ENCODE measurements at places on chromosomes 5 and 9.

- peak; percentile 68 for DNase-seq
These were observed 25.5 kb upstream of the TIFAB start for GRCh38 chr5:135477613-135478066.

DNA sequence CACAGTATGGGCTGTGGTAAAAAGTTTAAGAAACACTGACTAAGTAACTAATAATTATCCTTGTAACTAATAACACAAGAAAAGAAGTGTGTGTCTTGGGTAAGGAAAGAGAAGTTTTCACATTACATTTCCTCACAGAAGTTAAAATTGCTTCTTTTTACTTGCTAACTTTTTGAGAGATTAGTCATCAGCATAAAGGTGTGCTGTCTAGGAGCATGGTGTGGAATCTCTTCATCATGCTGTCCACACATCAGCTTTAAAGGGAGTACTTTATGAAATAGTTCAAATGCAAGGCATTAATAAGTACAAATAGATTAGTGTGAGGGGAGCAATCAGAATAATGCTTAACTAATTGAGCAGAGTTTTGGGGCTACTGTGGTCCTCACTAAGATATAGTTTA is 29.8 kb downstream of the WDR36 start:
- DNase-seq = no peak

- no peak for DNase-seq
These were observed 291.2 kb downstream of the ARHGAP26 start for GRCh38 chr5:143061161-143061945.

DNA sequence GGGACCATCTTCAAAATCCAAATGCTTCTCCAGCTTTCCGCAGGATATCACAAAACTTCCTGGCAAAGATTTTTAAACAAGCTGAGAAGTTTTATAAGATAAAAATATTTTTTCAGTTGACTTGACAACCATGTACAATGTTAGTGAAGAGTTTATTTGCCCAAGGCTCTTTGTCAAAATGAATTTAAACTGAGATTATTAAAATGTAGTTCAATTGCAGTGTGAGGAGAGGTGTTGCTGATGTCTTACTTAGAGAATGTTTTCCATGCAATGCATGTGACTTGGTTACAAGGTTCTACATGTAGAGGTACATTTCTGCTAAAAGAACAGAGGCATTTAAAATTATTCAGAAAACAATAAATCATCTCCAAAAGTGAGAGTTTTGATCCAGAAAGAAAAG is 131.4 kb upstream of the MINAR2 start:
- no peak for DNase-seq

GRCh38 chr5:9439531-9440292 is 106.2 kb downstream of the SEMA5A start:
- no peak for DNase-seq

- DNase-seq = no peak
These were observed 171.3 kb upstream of the GAS1 start for GRCh38 chr9:87118594-87118993.

- no peak for DNase-seq
These were observed 71.5 kb downstream of the FBN2 start for GRCh38 chr5:128466554-128466953.

- DNase-seq = no peak
These were observed 1.6 kb downstream of the TPRN start for GRCh38 chr9:137198902-137199283.

- peak; percentile 46 for DNase-seq
These were observed 9.2 kb downstream of the DCANP1 start for GRCh38 chr5:135437796-135438560.

- DNase-seq = no peak
These were observed 194.3 kb downstream of the MSX2 start for GRCh38 chr5:174918655-174919054.

GRCh38 chr5:145347026-145347616 is 488.0 kb downstream of the PRELID2 start:
- no peak for DNase-seq

DNA sequence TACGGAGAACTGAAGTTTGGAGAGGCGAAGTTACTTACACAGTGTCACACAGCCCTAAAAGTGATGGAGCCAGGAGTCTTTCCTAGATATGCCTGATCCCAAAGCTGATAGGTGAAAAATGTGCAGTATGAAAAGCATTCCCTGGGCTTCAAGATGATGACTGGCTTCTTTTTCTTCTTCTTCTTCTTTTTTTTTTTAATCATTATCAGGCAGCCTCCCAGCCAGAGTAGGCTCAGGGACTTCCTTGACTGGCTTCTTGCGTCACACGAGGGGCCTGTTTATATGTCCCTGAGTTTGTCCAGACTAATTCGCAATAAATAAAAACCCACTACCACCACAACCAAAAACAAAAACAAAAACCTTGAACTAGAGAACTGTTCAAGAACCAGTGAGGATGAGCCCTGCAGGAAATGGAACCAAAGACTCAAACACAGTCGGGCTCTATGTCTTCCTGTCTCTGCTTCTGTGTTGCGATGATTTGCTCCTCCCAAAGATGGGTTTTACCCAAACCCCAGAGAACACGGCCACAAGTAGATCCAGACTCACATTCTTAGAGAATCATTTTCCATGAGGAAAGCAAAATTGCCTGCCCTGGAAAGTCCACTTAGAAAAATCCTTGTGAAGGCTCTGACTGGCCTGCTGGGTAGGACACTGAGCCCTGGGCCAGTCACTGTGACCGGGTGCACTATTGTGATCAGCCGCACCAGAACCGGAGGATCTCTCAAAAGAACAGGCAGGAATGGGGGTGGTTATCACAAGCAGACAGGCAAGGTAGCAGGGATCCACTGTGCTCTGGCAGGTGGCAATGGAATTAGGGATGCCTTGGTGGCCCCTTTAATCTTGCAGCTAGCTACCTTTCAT is 38.0 kb upstream of the ADAM19 start:
- DNase-seq = no peak

GRCh38 chr9:129836311-129837007 is 1.2 kb downstream of the USP20 start:
- no peak for DNase-seq

DNA sequence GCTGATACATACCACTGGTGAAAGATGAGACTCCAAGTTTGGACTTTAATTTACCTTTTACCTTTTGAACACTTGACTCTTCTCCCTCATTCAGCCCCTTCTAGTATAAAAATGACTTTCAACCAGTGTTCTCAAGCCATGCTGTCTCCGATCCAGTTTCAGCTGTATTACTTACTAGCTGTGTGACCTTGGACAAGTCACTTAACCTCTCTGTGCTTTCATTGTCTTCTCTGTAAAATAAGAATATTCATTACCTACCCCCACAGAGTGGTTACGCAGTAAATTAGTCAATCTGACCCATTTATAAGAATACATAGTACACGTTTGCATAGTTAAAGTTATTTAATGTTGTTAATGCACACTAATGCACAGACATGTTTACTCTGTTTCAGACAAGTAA is 12.6 kb upstream of the CEMIP2 start:
- no peak for DNase-seq

GRCh38 chr9:89951675-89952074 is 346.9 kb downstream of the GADD45G start:
- DNase-seq = no peak

GRCh38 chr9:93127395-93127911 is 6.6 kb downstream of the NINJ1 start:
- DNase-seq = no peak

DNA sequence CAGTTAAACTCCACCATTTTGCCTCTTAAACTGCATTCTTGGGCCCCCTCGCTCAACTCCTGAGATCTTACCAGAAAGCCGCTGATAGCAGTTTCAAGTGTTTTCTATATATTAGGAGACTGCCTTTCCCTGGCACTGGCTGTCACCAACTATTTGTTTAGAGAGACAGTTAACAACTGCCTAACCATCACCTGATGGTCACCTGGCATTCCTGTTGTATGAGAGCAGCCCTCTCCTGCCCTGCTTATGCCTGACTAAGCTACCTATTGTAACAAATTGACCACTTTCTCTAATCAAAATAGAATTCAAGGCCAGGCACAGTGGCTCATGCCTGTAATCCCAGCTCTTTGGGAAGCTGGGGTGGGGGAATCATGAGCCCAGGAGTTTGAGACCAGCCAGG is 28.0 kb upstream of the SIL1 start:
- DNase-seq = no peak

- no peak for DNase-seq
These were observed 16.7 kb downstream of the COL15A1 start for GRCh38 chr9:98960409-98960808.

DNA sequence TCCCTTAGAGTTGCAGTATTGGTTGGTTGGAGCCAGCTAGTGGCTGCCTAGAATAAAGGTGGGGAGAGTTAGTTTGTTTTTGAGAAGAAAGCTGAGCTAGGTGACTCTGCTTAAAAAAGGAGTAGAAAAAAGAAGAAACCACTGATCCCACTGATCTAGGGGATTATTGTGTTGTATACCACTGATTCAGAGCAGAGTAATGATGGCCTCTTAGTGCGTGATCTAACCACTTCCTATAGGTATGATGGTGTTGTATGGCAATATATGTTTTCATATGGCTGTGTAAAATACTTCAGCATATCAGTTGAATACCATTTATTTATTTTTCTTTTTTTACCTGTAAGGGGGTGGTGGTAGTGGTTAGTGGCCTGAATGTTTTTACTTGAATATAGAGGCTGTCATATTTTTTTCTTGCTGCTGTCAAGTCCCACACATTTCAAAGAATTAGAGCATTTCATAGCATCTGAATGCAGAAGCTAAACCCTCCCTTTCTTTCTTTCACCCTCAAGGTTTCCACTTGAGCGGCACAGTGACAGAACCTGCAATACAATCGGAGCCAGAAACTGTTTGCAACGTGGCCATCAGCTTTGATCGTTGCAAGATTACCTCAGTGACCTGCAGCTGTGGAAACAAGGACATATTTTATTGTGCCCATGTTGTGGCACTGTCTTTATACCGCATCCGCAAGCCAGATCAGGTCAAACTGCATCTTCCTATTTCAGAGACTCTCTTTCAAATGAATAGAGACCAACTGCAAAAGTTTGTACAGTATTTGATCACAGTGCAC is 140.3 kb downstream of the ZSWIM6 start:
- no peak for DNase-seq

DNA sequence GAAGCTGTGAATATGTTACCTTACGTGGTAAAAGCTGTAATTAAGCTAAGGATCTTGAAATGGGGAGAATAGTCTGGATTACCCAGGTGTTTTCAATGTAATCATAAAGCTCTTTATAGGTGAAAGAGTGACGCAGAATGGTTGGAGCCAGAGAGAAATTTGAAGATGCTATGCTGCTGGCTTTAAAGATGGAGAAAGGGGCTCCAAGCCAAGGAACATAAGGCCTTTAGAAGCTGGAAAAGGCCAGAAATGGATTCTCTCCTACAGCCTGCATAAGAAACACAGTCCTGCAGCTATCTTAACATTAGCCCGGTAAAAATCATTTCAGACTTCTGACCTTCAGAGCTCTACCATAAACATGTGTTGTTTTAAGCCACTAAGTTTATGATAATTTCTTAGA is 243.3 kb upstream of the VLDLR start:
- no peak for DNase-seq

- no peak for DNase-seq
These were observed 559 bp downstream of the ROR2 start for GRCh38 chr9:91949392-91949945.

GRCh38 chr9:120723565-120723964 is 9.3 kb upstream of the MEGF9 start:
- no peak for DNase-seq

DNA sequence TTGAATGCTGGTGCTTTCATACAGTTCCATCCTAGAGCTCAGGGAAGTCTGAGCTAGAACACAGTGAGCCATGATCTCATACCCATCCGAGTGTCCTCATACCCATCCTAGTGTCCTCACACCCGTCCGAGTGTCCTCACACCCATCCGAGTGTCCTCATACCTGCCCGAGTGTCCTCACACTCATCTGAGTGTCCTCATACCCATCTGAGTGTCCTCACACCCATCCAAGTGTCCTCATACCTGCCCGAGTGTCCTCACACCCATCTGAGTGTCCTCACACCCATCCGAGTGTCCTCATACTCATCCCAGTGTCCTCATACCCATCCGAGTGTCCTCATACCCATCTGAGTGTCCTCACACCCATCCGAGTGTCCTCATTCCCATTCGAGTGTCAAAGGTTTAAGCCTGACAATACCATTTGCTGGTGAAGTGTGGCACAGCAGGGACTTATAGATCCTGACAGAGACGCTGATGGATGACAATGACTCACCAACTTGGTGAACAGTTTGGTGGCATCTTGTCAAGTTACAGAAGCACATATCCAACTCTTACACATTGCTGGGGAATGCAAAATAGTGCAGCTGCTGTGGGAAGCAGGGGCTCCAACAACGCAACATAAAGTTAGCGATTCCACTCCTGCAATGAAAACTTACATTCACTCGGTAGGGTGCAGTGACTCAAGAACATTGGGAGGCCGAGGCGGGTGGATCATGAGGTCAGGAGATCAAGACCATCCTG is 77.0 kb upstream of the COL5A1 start:
- DNase-seq = no peak

DNA sequence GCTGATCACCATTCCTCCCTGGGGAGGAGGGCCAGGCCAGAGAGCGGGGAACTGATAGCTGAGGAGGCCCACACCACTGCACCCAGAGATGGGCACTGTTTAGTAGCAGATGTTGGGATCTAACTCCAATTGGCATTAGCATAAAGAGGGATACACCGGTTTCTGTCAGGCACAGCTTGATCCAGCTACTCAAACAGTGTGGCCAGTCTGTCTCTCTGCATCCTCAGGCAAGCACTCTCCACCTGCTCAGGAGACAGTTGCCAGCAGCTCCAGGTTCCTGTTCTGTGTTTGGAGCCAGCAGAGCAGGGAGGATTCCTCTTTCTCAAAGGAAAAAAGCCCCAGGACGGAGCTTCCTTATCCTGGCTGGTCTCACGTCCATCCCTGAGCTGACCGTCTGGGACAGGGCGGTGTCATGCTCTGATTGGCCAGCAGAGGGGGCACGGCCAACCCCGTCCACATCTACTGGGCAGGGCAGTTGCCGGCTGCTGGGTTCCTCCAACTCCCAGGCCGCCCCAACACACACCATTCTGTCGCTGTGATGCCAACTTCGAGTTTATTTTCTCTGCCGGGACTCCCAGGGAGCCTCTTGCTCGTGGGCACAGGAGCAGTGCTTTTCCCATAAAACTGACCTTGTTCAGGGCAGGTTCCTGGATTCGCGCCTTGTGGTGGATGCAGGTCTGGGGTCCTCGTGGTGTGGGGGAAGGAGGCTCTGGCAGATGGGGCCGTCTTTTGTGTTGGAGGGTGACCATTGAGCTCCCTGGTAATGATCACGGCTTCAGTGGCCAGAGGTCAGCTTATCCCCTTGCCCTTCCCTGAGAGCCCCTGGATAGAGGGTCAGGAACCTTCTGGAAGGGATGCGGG is 47.9 kb downstream of the COL5A1 start:
- peak; percentile 84 for DNase-seq

GRCh38 chr9:12739014-12739652 is 35.7 kb upstream of the LURAP1L start:
- DNase-seq = no peak

DNA sequence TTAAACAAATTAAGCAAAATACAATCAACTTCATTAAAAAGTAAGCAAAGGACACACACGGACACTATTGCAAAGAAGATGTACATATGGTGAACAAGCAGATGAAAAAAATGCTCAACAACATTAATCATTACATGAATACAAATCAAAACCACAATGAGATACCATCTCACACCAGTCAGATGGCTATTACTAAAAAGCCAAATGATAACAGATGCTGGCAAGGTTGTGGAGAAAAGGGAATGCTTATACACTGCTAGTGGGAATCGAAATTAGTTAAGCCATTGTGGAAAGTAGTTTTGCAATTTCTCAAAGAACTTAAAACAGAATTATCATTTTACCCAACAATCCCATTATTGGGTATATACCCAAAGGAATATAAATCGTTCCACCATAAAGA is 636.2 kb upstream of the ST8SIA4 start:
- DNase-seq = no peak

Data from ecto neural progenitor cell (in vitro differentiated cells).